Bronchial smooth muscle cell (primary cell): ENCODE measurements at places on chromosomes 12 and 14. TPM values are rescaled to one million over a fixed set of nuclear protein-coding genes. Genes with fewer than 3 reads are reported as not detected.

The GPR162 gene
- total RNA-seq: 5.1 and 5.8 TPM in 2 replicates

The ISM2 gene
- 0.16 and 0.17 TPM in 2 replicates for total RNA-seq

The VRTN gene
- total RNA-seq: under 0.01 TPM in 1 of 2 replicates, not detected in the other

The KDM5A gene
- 44.8 and 54.5 TPM in 2 replicates for total RNA-seq

The HOXC13 gene
- not detected in 2 replicates for total RNA-seq

The RTN1 gene
- total RNA-seq: under 0.01 and 0.16 TPM in 2 replicates

The MYO1H gene
- total RNA-seq: not detected in 2 replicates
